Endothelial cell of umbilical vein (primary cell): ENCODE measurements at places on chromosomes 3 and 15. TPM values are rescaled to one million over a fixed set of nuclear protein-coding genes. Genes with fewer than 3 reads are reported as not detected.

COLQ gene
- total RNA-seq: 1.1 and 2.3 TPM in 2 replicates

DNAJC13 gene
- 64.0 and 71.7 TPM in 2 replicates for total RNA-seq

GPR27 gene
- not detected in 2 replicates for total RNA-seq

SCAANT1 gene
- total RNA-seq: not detected in 2 replicates

CCDC9B gene
- total RNA-seq: 46.0 and 47.3 TPM in 2 replicates

PTX3 gene
- total RNA-seq: 149 and 172 TPM in 2 replicates

C2CD4B gene
- 28.4 and 31.7 TPM in 2 replicates for total RNA-seq

MFN1 gene
- total RNA-seq: 42.9 and 52.9 TPM in 2 replicates

- no peak for DNase-seq
- H3K36me3 ChIP-seq: no peaks in the 10 kb centered on the region
- no peaks in the 10 kb centered on the region for H3K4me1 ChIP-seq
Measured at GRCh38 chr3:72004749-72005292, 219.9 kb upstream of the PROK2 start.

DNA sequence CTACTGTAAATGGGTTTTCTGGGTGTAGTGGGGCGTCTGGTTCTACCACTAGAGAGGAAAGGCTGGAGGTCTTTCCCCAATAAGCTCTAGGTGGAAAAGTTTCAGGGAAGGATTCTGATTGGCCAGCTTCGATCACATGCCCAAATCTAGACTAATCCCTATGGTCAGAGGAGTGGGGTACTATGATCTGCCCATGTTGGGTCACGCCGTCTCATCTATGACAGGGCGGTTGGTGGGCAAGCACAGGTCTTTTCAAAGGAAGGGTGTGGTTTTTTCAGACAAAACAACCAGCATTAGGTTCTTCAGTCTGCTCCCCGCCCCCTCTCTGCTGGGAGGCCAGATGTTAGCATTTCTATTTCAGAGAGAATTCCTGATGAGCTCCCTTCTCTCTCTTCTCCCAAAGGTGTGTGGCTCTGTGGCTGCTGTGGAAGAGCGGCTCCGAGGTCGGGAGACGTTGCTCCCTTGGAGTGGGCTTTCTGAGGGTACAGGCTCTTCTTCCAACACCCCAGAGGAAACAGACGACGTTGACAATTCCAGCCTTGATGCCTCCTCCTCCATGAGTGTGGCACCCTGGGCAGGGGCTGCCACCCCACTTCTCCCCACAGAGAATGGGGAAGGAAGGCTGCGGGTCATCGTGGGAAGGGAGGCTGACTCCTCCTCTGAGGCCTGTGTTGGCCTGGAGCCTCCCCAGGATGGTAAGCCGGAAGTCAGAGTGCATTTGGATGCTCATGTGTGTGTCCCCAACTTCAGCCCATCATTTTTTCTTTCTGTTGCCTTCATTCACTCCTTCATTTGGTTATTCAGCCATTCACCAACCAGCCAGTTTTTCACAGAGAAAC lies 9.7 kb upstream of the TATDN2 start:
- H3K4me3 ChIP-seq: no peak overlapping the region
- no peak overlapping the region for H3K27ac ChIP-seq
- H3K36me3 ChIP-seq: peaks cover 9% of the 10 kb centered on the region
- H3K4me1 ChIP-seq: no peaks in the 10 kb centered on the region

- no peaks in the 10 kb centered on the region for H3K27me3 ChIP-seq
- no peaks in the 10 kb centered on the region for H3K4me1 ChIP-seq
- H3K27ac ChIP-seq: no peak overlapping the region
- DNase-seq: no peak
- no peak overlapping the region for H3K4me3 ChIP-seq
Measured at GRCh38 chr3:135260025-135260424, 465.0 kb downstream of the EPHB1 start.
